Activated CD4-positive, alpha-beta T cell treated with anti-CD3 and anti-CD28 coated beads, Interleukin-2, amount 50 U/mL, for 48 hours (primary cell): ENCODE measurements at places on chromosomes 3 and 15.

- DNase-seq = no peak
Observed at GRCh38 chr15:31091481-31091880, 10.0 kb downstream of the TRPM1 start.

- no peak for DNase-seq
Observed at GRCh38 chr3:181703601-181704420, 7.9 kb upstream of the SOX2 start.

DNA sequence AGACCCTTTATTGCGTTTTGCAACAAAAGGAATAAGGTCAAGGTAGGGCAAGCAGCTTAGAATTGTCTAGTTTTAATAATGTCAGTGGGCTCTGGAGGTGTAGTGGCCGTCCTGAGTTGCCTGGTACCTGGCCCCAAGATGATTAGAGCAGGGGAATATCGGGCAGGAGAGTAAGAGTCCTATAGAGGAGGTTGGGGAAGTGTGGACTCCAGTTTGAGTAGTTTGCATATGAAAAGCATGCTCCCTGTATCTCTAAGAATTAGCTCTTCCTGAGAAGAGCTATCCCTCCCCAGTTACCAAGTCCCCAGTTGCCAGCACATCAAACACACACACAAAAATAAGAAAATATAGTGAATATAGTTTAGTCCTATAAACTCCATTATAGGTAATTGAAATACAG lies 49.2 kb upstream of the ST3GAL6 start:
- DNase-seq = no peak

DNA sequence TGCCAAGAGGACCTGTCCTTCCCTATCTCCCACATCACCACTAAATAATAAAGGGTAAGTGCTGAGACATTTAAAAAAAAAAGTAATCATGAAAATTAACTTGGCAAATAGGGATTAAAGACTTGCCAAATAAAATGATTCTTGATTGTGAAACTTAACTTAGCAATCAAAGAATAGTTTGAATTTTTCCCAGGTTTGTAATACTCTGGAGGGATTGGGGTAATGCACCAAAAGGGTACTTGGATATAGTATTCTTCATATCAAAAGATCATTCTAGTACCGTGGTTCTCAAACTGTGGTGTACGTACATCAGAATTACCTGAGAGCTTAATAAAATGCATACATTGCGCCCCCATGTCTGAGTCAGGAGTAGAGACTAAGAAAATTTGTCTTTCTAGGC lies 28.5 kb downstream of the CALML4 start:
- DNase-seq = no peak

GRCh38 chr15:28885630-28886430 lies at the start of gene APBA2:
TSS of gene APBA2 (plus strand) at chr15:28885974. CDS start at chr15:29053885, 167,911 bp downstream.
- peak; percentile 49 for DNase-seq

DNA sequence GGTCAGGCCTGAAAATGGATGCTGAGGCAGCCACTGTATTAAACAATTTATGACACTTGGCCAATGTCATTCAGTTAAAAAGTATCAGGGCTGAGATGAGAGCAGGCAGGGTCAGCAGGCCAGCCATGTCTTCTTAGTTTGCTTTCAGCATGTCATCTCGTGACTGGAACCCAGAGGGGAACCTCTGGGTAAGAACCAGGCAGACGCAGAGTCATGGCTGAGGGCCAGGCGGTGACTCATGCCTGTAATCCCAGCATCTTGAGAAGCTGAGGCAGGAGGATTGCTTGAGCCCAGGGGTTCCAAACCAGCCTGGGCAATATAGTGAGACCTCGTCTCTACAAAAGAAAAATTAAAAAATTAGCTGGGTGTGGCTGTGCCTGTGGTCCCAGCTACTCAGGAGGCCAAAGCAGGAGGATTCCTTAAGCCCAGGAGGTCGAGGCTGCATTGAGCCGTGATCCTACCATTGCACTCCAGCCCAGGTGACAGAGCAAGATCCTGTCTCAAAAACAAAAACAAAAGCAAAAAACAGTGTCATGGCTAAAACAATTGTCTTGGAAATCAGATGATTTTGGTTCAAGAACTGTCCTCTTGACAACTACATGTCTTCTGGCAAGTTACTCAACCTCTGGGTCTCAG lies 11.7 kb downstream of the BCL2L10 start:
- DNase-seq = peak; percentile 32

GRCh38 chr3:198113206-198114053 lies 153.4 kb downstream of the LMLN start:
- no peak for DNase-seq

DNA sequence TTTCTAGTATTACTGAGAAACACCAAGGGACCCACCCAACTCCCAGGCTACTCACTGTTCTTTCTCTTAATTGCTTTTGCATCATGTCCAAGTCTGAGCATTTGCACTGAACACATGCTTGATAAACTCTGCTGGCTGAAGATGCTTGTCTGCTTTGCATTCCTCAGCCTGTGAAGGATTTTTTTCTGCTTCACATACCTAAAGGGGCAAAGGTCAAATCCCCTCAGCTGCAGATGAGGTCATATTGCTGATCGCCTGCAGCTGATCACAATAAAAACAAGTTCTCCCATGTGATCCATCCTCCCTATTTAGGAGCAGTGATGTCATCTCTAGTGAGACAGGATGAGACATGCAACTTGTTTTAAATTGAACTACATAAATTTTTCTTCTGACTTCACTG lies 84.6 kb upstream of the DCBLD2 start:
- DNase-seq = no peak

DNA sequence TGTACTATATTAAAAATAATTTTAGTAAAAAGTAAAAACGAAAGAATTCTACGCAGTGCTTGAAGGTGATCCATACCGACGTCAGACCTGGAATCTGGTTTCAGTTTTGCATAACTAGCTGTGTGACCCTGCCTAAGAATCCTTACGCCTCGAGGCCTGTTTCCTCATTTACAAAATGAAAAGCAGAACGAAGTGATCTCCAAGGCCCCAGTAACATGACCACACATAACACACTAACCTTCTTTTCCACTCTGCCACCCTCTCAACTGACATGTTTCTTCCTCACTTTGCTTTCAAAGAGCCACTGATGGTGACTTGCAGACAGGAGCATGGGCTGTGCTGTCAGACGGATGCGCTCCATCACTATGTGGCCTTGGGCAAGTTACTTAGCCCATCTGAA lies 4.8 kb downstream of the MESD start:
- DNase-seq = no peak

DNA sequence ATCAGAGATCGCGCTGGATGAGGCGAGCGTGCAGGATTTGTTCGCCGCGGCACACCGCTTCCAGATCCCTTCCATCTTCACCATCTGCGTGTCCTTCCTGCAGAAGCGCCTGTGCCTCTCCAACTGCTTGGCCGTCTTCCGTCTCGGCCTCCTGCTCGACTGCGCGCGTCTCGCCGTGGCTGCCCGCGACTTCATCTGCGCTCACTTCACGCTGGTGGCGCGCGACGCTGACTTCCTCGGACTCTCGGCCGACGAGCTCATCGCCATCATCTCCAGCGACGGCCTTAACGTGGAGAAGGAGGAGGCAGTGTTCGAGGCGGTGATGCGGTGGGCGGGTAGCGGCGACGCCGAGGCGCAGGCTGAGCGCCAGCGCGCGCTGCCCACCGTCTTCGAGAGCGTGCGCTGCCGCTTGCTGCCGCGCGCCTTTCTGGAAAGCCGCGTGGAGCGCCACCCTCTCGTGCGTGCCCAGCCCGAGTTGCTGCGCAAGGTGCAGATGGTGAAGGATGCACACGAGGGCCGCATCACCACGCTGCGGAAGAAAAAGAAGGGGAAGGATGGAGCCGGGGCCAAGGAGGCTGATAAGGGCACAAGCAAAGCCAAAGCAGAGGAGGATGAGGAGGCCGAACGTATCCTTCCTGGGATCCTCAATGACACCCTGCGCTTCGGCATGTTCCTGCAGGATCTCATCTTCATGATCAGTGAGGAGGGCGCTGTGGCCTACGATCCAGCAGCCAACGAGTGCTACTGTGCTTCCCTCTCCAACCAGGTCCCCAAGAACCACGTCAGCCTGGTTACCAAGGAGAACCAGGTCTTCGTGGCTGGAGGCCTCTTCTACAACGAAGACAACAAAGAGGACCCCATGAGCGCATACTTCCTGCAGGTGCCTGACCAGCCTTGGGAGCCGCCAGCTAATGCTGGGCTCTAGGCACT lies 819 bp downstream of the KLHL40 start:
- DNase-seq = no peak

DNA sequence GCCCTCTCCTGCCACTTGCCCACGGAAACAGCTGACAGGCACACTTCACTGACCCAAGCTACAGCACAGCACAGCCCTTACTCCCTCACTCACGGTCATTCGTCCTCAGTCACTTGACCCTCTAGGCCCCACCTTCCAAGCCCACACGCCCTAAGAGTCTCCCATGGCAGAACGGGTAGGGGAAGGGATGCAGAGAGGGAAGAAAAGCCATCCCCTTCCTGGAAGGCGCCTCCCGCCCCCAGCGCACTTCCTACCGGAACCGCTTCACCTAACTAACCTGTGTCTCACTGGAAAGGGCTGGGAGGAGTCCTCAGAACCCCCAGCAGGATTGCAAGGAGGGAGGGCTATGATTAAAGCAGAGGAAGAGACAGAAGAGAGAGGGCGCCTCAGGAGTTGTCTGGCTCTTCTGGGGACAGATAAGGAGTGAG lies 22.9 kb downstream of the EPHB3 start:
- DNase-seq = no peak

- DNase-seq = no peak
Observed at GRCh38 chr3:75001330-75001729, 386.9 kb upstream of the CNTN3 start.
